Endodermal cell (in vitro differentiated cells): ENCODE measurements at places on chromosomes 12 and 14. TPM values are rescaled to one million over a fixed set of nuclear protein-coding genes. Genes with fewer than 3 reads are reported as not detected.

DNA sequence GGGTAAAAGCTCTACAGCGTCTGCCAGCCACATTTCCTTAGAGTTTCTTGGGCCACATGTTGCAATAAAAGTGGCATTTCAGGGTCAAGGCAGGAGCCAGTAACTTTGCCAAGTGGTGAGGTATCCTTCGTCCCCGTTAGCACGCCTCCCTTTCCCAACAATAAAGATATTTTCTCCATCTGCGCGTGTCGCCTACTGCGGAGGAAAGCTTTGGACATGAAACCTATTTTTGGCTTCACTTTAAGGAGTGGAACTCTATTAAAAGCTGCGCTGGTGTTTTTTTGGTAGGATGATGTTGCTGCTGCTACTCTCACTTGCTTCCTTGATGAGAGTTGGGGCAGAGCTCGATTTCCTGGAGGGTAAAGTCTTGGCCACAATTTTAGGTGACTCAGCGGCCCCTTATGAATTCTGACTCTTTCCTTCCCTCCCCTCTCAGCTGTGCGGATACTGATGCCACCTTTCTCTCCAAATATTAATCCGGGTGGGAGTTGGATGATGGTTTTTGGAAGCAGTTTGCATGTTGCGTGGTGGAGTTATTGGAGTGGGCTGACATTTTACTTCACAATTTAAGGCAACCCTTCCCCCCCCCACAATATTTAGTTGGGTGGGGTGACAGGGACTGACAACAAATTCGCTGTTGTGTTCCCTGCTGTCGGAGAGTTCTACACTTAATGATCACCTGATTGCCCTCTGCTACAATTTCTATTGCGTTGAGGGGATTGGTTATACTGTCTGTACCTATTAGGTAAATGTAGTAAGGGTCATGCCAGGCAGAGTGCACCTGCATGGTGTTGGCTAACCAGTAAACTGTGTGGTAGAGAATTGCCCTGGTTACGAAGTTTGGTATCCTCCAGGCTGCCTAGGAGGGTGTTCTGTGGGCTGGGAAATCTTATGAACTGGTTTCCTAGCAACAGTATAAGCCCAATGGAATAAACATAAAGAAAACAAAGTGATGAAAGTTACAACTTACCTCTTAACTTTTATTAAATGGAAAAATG, 1.1 kb downstream of the CCDC91 start:
- DNase-seq: peak; percentile 46

DNA sequence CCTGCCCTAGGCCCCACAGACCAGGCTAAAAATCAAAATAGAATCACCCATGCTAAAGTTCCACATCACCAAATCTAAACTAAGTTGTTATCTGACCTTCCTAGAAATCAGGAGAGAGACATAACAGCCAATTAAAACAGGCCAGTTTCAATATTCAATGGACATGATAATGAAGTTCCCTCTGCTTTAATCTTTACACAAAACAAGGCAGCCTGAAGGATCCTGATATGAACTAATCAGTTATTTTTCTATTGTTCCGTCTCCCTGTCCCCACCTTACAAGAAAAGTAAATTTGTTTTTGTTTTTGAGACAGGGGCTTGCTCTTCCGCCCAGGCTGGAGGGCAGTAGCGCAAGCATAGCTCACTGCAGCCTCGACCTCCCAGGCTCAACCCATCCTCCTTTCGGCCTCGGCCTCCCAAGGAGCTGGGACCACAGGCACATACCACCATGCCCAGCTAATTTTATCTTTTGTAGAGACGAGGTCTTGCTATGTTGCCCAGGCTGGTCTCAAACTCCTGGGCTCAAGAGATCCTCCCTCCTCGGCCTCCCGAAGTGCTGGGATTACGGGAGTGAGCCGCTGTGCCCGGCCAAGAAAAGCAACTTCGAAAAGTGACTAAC, 5.4 kb upstream of the CEBPE start:
- DNase-seq: no peak

EPYC gene
- not detected in 2 replicates for total RNA-seq

GRCh38 chr12:66636771-66637170, 42.1 kb downstream of the GRIP1 start:
- DNase-seq: no peak

KCNA5 gene
- not detected in 3 replicates for total RNA-seq

GRCh38 chr14:105563347-105563737, 37.0 kb downstream of the TMEM121 start:
- no peak for DNase-seq

SLC25A21 gene
- total RNA-seq: 1.9 and 2.1 TPM in 2 replicates

ANO6 gene
- 45.5 and 53.5 TPM in 2 replicates for total RNA-seq

ST8SIA1 gene
- 12.3 to 15.8 TPM (median 13.3 TPM) in 3 replicates for total RNA-seq

DNA sequence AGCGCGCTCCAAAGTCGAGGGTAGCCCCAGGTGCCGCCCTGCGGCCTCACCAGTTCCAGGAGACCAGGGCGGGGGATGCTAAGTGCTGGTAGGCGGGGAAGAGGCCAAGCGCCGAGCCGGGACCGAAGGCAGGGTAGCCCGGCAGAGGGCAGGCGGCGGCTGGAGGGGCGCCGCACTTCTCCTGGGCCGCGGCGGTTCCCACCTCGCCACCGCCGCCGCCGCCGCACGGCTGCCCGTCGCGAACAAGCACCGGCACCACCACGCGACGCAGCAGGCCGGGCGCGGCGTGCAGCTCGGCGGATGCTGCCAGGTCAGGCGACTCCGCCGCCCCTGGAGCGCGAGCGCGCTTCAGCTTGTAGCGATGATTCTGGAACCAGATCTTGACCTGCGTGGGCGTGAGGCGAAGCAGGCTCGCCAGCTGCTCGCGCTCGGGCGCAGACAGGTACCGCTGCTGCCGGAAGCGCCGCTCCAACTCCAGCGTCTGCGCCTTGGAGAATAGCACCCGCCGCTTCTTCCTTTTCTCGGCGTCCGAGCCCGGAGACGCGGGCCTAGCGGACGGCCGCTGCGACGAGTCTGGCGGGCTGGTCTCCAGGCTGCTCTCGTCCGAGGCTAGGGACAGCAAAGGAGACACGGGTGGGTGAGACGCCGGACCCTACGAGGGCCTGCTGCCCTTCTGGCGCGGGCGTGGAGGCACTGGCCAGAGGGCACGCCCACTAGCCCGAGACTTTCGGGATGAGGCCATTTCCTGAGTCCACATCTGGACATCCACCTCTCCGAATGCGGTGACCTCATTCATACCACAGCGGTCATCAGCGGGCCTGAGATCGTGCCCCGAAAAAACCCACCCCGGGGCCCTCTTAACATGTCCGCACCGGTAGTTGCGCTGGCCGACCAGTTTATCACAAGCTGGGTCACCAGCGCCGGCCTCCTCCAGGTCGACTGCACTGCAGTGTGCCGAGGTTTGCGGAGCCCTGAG, 1.3 kb downstream of the NKX2-8 start:
- DNase-seq: peak; percentile 87

GRCh38 chr14:74472601-74473000, 20.5 kb downstream of the NPC2 start:
- DNase-seq: peak; percentile 13

DEGS2 gene
- 0.18 TPM in 1 of 2 replicates, not detected in the other for total RNA-seq

- DNase-seq: no peak
These were observed 53.4 kb downstream of the LTBP2 start for GRCh38 chr14:74558655-74559054.

- DNase-seq: no peak
These were observed 46.0 kb upstream of the ISM2 start for GRCh38 chr14:77544571-77544970.

BIN2 gene
- 0.13 TPM in 1 of 3 replicates, not detected in the others for total RNA-seq

- no peak for DNase-seq
These were observed 100.7 kb upstream of the SLC38A4 start for GRCh38 chr12:46926526-46926925.

- no peak for DNase-seq
These were observed 525.1 kb upstream of the FBXO33 start for GRCh38 chr14:39957290-39957689.

MYH6 gene
- not detected in 3 replicates for total RNA-seq

- DNase-seq: no peak
These were observed 1.7 kb upstream of the LDHB start for GRCh38 chr12:21659383-21659782.

DNA sequence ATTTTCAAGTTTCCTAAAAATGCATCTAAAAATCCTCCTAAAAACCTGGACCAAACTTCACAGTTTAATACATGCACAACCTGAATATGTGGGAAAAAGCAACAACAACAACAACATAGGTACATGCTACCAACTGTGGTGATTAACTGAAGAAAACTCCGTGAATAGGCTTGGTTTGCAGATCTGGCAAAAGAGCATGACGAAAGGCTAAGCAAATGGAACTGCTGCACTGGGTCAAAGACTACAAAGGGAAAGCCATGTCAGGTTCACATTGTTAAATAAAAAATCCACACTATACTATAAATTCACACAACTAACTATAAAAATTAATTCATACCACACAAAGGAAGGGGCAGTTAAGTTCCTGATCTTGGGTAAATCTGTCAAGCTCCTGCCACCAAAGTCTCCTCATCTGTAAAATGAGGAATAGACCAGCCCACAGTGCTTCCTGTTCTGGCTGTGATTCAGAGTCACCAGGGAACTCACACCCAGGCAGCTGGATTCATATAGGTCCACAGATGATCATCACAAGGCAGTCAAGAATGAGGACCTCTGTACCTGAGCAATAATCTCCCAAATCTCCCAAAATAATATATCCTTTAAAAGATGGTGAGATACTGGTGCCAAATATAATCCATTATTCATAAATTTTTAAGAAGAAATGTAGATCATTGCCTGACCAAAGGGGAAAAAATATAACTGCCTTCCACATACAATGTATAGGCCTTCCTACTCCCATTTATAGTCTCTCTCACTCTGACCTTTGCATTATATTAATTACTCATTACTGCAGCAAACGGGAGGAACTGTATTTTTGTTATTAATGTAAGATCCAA, 7.0 kb downstream of the CORO1C start:
- no peak for DNase-seq

SLCO1B3 gene
- not detected in 2 replicates for total RNA-seq

GRCh38 chr12:105672121-105672975, 341.9 kb downstream of the C12orf75 start:
- DNase-seq: no peak

GRCh38 chr12:108803428-108804105, 53.8 kb downstream of the SSH1 start:
- peak; percentile 93 for DNase-seq

DNA sequence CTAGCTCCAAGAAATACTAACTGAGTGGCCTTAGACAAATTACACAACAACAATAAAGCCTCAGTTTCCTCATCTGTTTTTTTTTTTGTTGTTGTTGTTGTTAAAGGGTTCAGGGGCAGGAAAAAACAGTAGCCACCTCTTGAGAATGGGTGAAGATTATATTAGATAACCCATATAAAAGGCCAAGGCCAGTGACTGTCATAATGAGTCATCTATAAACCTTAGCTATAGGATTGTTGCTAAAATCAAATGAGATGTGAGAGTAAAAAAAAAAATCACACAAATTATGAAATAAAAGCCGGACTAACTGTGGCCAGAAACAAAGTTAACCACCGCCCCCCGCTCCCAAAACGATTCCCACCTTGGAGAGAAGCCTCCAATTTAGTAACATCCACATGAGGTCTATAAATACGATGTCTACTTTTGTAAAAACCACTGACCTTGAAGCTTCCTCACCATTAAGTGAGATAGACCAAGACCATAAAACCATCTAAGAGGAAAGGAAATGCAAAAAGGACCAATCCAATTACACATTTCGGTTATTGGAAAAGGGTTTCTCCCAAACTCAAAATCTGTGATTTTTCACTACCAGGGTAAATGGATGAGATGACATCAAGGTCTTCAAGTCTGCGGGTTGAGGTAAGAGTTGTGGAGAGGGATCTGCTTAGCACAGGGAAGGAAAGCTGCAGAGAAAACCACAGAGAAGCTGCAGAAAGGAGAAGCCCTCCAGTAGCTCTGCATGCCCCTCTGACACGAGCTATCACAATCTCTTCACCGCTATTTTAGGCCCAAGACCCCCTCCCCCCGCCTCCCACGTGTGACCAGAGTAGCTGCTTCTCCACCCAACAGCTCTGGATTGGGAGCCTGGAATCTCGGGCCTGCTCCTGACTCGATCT, 1.0 kb downstream of the NAA25 start:
- DNase-seq: peak; percentile 77

OXA1L gene
- 109 and 114 TPM in 2 replicates for total RNA-seq

OAS2 gene
- not detected in 2 replicates for total RNA-seq

DNA sequence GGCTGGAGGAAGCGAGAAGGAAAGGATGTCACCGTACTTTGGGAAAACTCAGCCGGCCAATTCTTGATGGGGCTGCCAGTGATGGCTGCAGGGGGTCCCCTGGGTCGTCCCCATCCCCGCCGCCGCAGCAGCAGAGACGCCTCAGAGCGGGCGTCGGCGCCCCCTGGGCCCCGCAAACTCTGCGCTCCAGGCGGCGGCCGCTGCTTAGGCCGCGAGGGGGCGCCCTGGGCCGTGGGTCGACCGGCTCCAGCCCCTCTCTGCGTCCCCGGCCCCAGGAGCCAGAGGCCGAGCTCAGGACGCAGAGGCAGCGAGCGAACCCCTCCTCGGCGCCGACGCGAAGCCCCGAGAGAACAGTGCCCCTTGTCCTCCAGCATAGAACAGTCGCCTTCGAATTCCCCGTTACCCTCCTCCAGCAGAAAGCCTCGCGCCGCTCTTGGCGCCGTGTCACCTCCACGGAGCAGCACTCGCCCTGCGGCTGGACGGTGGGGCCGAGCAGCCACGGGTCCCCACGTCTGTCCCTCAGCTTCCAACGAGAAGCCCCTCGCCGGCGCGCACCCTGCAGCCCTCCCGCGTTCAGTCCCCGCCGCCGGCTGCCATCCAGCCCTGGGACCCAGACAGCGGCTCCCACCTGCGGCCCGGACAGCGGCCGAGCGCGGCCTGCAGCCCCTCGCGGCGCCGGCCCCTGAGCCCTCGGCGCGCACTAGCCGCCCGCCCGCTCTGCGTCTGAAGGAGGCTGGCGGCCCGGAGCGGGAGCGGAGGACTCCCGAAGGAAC, 106.6 kb downstream of the PRICKLE1 start:
- DNase-seq: peak; percentile 96

- no peak for DNase-seq
These were observed 201.2 kb downstream of the FLRT2 start for GRCh38 chr14:85731186-85731585.

GRCh38 chr12:49094160-49094974, at the start of gene DHH:
TSS of gene DHH (minus strand) at chr12:49094801. CDS start at chr12:49094512, 289 bp downstream.
- DNase-seq: peak; percentile 85

KRT6C gene
- not detected in 2 replicates for total RNA-seq
